ENCODE measurements at places on chromosomes 6 and 20.

GRCh38 chr20:37393196-37393862 is 47.4 kb downstream of the SRC start:
- DNase-seq, result peak; percentile 7

GRCh38 chr6:70390067-70390466 is 23.2 kb upstream of the FAM135A start:
- no peak for DNase-seq

DNA sequence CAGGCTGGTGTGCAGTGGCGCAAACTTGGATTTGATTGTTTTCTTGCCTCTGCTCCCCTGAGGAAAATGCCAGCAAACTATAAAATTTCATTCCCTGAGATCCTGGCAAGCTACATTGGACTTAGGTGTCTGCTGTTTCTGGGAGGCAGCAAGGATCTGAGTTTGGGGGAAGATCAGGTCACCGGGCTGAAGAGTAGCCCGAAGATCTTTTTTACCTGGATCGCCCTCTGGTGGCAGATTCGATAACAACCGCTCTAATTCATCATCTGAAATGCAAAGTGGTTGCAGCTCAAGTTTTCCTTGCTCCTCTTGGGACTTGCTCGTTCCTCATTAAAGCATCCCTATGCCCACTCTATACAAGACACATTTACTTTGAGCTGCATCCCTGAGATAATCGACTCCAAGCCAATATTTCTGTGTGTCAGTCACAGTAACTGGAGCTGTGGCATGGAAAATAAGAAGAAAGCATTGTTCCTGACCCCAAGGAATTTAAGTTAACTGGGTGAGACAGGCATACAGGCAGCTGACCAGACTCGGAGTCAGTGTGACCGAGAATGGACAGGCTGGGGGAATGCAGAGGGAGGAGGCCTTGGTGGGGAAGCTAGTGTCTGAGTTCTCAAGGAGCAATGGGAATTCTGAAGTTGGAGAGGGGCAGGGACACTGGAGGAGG is 131.8 kb upstream of the PROKR2 start:
- peak; percentile 82 for DNase-seq

- no peak for DNase-seq
Measured at GRCh38 chr20:44765701-44766347, 20.2 kb downstream of the KCNK15 start.

GRCh38 chr6:155628306-155628705 is 172.7 kb upstream of the NOX3 start:
- DNase-seq, result no peak

DNA sequence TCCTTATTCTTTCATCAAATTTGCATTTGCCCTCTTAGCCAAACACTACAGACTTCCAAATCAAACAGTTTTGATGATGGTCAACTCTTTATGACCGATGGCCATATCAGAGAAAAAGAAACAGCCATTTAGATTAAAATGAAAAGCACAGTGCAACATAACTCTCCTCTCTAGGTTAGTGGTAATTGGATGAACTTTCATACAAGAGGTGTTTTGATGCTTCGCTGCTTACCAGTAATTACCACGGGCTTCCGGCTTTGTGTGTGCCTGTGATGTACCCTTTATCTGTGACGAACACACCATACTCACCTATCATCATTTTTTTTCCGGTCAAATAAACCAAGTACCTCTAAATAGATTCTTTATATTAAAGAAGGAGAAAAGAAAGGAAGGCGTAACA is 181.8 kb downstream of the FOXA2 start:
- no peak for DNase-seq

GRCh38 chr6:21133901-21134300 is 459.6 kb upstream of the SOX4 start:
- DNase-seq, result no peak

GRCh38 chr6:71387179-71387578 is 98.6 kb downstream of the OGFRL1 start:
- no peak for DNase-seq

GRCh38 chr6:4327841-4328240 is 192.5 kb upstream of the ECI2 start:
- DNase-seq, result no peak

DNA sequence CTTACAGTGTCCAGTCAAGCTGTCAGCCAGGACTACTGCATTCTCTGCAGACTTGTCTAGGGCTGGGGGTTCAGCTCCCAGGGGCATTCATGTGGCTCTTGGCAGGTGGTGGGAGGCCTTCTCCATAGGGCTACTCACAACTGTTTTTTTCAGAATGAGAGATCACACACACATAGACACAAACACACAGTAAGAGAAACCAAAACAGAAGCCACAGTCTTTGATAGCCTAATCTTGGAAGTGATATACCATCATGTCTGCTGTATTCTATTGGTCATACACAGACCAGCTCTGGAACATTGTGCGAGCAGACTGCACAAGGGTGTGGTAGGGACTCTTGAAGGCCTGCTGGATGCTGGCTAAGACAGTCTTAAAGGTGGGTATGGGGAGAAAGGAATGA is 13.5 kb downstream of the TMEM170B start:
- no peak for DNase-seq

DNA sequence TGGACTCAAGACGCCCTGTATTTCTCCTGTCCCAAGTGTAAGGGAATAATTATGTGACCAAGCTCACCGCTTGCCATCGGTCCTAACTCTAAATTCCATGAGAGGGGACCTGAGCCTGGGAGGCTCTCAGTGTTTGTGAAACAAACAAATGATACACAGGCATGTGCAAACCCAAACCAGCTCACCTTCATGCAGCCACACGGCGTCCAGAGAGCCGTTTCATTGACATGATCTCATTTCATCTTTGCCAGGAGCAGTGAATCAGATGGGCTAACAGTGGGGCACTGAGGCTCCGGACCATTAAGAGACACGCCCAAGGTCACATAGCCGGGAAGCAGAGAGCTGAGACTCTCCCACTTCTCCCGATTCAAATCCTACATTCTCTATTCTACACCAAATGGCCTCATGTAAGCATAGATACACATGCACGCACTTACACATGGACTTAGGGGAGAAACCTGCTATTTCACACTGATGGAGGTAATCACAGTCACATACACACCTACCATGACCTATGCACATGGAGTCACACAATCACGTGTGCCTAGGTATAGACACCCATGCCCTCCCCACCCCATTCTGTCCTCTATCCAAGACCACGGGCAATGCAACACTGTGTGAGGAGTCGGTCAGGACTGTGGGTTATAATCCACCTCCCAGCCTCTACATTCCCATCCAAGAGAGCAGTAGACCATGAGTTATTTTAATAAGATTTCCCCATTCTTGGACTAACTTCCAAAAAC is 1.1 kb downstream of the BNIP5 start:
- no peak for DNase-seq

DNA sequence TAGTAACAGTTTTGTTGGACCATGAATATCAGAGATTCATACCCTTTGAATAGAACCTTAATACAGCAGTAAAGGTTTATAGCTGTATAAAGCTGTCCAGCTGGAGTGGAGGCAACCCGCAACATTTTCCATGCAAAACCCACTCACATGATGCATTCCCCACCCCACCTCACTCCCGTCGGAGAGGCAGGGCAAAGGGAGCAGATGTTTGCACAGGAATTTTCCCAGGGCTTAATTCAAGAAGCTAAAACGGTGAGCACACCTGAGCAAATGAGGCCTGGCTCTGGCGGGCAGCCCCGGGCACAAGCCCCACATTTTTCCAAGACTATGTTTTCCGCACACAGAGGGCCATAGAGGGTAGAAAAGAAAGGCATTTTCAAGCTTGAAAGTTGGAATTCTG is 191.7 kb downstream of the FOXC1 start:
- no peak for DNase-seq

DNA sequence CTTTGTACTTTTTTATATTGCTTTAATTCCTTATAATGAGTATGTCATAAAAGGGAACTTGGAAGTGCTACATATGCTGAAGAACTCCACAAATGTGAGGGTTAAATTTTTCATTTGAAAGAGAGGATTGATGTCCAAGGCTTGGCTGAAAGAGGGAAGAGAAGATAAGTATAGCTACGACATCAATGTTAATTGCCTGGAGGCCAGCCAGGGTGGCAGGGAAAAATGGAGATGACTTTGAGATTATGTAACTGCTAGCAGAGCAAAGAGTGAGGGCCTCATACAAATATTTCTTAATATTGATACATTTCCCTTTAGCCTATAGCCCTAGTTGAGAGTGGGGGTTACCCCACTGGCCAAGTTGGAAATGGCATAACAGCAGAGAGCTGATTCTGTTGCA is 24.8 kb upstream of the RIMS4 start:
- DNase-seq, result no peak

- no peak for DNase-seq
Measured at GRCh38 chr20:38252292-38253288, 7.9 kb downstream of the KIAA1755 start.

DNA sequence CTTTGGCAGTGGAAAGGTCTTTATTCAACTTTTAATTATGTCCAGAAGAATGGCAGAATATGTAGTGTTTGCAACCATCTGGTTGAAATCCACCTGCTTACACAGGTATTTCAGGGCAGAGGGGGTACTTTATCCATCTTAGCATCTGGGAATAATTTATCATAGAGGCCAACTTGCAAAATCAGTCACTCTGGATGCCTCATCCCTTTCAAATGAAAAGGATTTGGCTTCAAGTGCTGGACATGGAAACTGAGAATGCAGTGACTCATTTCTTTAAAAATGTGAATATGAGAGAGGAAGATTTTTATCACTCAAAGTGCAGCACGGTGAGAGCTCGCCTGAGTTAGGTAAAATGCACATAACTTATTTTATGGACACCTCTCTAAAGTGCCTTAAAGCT is 758.3 kb downstream of the KIF16B start:
- no peak for DNase-seq

- no peak for DNase-seq
Measured at GRCh38 chr6:17820055-17820454, 113.3 kb upstream of the NUP153 start.

DNA sequence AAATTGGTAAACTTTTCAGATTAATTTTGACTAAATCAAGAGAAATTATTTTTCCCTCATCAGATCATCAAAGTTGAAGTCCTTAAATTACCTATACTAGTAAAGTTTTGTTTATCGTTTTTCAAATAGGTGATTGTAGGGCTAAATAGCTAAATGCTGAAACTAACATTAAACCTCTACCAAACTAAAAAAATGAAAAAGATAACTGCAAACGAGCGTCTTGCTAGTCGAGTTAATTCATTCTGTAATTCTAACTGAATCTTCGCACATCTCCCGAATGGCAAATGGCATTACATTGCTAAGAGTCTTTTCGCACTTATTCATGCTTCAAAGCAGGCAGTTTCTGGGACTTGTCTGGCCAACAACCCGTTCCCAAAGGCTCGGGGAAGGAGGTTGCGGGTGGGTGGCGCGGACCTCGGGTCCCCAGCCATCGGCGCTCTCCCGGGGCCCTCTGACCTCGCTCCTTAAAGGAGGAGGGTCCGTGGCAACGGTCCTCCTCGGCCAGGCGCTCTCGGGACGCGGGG is 43.8 kb downstream of the POPDC3 start:
- no peak for DNase-seq

DNA sequence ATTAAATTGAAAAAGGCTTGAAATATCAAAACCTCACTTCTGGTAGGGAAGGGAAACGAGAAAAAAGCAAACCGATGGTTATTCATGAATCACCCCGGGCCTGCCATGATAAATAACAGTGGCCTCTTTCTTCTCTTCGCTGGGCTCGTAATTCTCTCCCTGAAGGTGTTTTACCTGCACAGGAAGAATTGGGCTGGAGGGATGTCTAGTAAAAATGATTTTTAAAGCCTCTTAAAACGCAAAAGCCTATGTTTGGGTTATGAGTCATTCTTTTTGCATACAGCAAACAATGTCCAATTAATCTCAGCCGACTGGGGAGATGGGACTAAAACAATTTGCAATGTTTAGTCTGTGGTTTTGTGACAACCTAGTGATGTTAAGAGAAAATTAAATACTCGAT is 16.8 kb downstream of the LINC00237 start:
- no peak for DNase-seq

GRCh38 chr6:78611886-78612480 is 255.4 kb upstream of the IRAK1BP1 start:
- DNase-seq, result no peak

DNA sequence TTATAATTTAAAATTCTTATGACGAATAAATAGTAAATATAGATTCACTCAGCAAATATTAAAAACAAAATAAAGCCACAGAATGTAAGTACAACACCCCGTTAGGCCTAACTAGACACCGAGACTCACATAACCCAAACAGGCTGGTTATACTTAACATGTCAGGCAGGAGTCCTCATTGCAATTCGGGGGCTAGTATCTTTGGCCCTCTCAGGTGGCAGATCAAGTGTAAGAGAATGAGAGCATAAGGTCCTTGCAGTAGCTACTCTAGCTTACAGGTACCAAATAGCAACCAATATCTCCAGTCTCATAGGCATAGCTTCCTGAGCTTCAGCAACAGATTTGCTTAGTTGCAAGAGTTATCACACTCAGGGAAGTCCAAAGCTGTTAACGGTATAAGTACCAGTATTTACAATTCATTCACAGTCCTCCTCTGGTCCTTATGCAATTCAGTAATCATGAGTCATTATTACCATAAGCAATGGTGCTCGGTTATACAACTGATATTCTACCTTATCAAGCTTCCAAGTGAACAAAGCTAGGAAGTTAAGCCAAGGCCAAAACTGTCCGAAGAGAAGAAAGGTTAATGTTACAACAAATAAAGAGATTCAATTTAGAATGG is 20.1 kb downstream of the REV3L start:
- no peak for DNase-seq

DNA sequence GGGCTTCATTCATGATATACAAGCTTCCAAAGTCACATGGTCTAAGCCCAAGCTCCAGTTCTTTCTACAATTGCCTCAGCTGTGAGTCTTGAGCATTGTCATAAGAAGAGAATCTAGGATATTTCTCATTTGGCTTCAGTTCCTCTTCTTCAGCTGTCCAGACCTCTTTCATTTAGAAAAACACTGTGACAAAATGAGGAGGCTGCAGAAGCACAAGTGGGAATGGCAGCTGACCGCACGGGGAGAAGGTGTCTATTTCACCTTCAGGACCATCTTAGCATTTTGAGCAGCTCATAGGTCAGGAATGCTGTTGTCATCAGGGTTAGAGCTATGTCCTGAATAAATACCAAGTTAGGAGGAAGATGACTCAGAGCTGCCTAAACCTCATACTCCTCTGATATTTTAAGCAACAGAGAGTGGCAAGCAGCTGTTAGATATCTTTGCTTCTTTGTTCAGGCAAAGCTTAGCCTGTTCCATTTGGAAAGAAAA is 390.1 kb upstream of the CITED2 start:
- no peak for DNase-seq

DNA sequence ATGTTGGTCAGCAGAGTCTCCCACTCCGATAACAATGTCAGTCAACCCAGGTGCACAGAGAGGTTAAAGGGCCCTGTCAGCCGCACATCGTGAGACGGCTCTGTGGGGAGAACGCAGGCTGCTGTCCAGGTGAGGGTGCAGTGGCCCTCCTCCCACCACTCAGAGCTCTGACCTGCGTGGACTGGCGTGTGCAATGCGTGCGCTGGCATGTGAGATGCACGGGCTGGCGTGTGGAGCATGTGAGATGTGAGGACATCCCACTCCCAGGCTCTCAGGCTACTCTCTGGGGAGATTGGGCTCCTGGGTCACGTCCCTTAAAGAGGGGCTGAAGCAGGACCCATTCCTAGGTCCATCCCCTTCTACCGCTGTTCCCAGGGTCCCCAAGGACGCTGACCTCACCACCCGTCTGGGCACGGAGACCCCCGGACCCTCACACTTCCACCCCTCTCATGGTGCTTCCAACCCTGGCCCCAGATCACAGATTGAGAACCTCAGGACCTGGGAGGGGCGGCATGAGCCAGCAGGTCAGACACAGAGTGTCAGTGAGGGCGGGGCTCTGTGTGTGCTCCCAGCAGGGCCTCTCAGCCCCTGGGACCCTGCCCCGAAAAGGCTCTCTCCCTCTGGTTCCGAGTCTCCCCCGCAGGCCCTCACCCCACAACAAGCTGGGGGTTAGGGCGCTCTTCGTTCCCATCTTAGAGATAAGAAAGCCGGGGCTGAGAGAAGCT is 8.6 kb upstream of the FRMD1 start:
- DNase-seq, result no peak
